Astrocyte (in vitro differentiated cells and primary cell): ENCODE measurements at places on chromosomes 11 and 22.

DNA sequence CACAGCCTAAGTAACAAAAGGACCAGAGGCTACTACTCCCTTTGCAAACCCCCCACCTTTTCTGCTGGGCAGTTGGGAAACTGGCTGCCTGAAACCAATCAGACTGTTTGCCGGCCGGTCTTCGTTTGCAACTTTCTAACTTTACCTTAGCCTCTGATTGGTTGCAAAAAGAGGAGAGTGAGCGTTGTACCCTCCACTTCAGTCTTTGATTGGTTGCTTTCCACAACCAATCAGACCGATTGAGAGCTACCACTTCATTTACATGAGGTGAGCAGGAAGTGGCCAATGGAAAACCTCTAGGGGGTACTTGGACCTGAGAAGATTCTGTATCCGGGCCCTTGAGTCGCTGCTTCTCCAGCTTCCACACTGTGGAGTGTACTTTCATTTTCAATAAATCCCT lies 18.8 kb upstream of the CLNS1A start:
- no peak for DNase-seq

DNA sequence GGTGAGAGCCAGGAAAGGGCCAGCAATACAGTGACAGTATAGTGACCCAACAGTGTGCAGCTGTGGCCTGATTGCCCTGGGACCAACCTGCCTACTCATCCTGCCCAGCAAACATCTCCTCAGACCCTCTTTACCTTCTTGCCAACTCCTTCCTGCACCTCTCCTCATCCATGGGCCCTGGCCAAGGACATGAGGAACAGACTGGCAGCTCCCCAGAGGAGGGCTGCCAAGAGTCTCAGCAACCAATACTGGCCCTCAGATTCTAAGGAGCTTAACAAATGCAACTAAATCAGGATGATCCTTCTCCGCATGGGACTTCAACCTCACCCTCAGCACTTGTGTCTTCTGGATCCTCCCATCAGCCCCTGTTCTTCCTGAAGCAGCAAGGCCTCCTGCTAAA lies 77.0 kb downstream of the RPL27A start:
- no peak for DNase-seq

DNA sequence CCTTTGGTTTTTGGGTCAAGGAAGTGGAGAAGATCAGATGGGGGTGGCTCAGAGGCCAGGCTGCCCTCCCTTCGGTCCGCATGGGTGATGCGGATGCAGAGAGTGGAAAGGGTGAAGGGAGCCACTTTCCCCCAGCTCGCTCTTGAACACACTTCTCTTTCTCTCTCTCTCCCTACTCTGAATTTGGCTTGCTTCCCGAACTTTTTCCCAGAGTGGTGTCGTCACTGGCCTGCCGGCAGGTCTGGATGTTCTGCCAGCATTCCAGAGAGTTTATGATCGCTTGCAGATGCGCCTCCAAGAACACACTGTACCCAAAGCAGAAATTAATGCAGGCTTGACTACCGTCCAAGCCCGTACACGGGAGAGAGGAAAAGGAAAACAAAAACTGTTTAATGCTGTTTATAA lies 103.2 kb downstream of the ZBTB16 start:
- DNase-seq: peak; percentile 93

GRCh38 chr22:42630901-42631602 lies 9.3 kb downstream of the ATP5MGL start:
- DNase-seq: no peak

DNA sequence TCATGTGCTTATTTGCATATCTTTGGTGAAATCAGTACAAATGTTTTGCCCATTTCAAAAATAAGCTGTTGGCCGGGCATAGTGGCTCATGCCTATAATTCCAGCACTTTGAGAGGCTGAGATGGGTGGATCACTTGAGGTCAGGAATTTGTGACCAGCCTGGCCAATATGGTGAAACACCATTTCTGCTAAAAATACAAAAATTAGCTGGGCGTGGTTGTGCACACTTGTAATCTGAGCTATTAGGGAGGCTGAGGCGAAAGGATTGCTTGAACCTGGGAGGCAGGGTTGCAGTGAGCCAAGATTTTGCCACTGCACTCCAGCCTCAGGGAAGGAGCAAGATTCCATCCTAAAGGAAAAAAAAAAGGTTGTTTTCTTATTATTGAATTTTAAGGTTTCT lies 136.0 kb downstream of the SWAP70 start:
- DNase-seq: no peak

- peak; percentile 71 for DNase-seq
These were observed 5.9 kb downstream of the USP2 start for GRCh38 chr11:119375337-119376196.

DNA sequence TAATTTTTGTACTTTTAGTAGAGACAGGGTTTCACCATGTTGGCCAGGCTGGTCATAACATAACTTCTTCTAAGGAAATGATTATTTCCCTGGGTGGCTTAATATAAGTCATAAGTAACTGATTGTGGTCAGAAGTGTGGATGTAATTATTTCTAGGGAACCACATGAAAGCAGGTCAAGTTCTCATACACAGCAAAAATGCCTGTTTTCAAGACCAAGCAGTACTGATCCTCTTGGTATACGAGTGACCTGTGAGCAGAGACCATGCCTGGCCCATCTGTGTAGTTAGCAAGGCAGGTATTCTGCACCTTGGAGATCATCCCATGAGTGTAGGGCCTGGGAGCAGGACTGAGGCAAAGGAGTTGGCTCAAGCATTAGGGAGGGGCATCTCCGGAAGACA lies 32.5 kb upstream of the NUCB2 start:
- DNase-seq: no peak

GRCh38 chr11:115267871-115268270 lies 236.3 kb downstream of the CADM1 start:
- DNase-seq: peak; percentile 84

GRCh38 chr22:47052236-47053012 lies 290.0 kb downstream of the TBC1D22A start:
- DNase-seq: no peak

GRCh38 chr11:119340335-119341221 lies at the start of gene C1QTNF5:
Gene C1QTNF5 (minus strand): TSS chr11:119340883. CDS start chr11:119340397, 486 bp downstream.
- DNase-seq: peak; percentile 59

DNA sequence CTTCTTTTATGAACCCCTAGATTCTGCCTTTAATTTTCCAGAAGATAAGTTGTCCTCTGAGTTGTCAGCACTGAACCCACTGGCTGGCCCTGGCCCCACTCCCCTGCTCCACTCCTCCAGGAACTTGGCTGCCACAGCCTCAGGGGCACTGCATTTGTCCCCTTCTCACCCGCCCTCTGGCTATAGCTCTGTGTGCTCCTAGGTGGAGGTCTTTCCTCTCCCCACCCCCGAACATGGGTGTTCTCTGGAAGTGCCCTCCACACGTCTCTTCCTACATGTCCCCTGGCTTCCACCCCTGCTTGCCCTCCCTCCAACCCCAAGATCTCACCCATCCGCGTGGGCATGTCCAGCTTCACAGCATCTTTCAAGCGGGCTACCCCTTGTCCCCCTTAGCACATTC lies 137.7 kb upstream of the TEAD1 start:
- no peak for DNase-seq

- peak; percentile 45 for DNase-seq
These were observed 35.5 kb downstream of the C2CD3 start for GRCh38 chr11:74135127-74135840.

DNA sequence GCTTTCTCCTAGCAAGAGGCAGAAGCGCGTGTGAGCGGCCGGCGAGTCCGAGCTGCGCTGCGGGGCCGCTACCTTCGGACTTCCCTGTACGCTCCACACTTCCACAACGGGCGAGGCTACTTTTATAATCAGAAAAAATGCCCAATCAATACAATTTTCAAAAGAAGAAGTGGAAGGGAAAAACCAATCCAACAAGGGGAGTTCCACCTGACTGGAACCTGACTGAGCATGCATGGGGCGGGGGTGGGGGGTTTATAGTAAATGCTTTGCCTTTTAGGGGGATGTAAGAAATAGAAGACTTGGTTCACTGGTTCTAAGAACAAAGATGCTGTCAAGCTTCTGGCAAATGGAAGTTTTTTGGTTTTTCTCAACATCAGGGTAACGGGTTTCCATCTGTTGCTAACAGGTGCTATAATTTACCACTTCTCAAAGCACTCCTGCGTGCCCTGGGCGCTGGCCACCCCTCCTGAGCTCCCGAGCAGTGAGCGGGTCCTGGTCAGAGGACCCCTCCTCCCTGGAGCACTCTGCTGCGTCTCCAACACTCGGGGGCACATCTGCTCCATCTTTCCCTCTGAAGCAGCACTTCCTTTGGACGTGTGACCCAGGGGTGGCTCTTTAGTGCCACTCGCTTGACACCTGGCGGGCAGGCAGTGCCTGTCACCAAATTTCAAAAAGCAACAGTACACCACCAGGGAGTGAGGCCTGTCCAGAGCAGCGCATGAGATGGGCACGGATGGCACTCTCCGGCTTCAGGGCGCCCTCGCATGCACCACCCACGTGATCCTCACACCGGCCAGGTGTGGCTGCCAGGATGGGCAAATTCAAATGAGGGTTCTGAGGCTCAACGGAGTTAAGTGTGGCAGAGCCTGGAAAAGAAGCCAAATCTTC lies 21.6 kb upstream of the BID start:
- DNase-seq: no peak

DNA sequence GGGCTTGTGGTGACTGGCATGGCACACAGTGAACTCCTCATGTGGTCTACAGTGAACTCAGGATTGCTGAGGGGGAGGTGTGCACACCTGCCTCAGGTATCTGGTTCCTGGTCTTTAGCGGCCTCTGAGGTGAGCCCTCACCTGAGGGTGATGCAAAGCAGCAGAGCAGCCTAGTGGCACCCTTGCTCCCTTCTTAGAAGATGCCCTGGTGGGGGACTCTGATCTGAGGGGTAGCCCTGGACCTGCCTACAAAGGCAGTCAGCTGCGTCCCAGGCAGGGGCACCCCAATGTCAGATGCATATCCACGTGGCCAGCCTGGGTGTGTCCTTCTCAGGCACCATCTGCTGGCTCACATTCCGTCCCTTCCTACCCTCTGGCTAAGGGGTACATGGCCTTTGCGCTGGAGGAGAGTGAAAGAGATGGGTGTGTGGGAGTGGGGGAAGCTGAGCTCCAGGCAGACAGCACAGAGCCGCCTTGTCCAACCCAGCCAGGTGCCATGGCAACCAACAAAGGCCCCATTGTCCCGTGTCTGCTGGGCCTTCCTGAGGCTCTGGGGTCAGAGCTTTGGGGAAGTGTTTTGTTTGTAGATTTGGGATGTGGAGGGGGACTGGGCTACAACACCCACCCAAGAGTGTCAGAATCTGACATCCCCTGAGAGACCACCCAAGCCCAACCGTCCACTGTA lies 5.8 kb downstream of the PLEKHB1 start:
- DNase-seq: no peak

GRCh38 chr11:105132716-105133511 lies 6.7 kb downstream of the CARD18 start:
- peak; percentile 68 for DNase-seq
